ENCODE measurements at places on chromosomes 16 and 17. TPM values are rescaled to one million over a fixed set of nuclear protein-coding genes. Genes with fewer than 3 reads are reported as not detected.
A peak's percentile ranks its signal among the peaks of the same experiment; 100 is the strongest.

GRCh38 chr17:33642002-33642401 is 348.9 kb upstream of the ASIC2 start:
- H3K27me3 ChIP-seq = peaks cover 11% of the 10 kb centered on the region
- no peaks in the 10 kb centered on the region for H3K36me3 ChIP-seq
- no peak overlapping the region for H3K4me3 ChIP-seq
- DNase-seq = no peak
- H3K4me1 ChIP-seq = peaks cover 25% of the 10 kb centered on the region

DNA sequence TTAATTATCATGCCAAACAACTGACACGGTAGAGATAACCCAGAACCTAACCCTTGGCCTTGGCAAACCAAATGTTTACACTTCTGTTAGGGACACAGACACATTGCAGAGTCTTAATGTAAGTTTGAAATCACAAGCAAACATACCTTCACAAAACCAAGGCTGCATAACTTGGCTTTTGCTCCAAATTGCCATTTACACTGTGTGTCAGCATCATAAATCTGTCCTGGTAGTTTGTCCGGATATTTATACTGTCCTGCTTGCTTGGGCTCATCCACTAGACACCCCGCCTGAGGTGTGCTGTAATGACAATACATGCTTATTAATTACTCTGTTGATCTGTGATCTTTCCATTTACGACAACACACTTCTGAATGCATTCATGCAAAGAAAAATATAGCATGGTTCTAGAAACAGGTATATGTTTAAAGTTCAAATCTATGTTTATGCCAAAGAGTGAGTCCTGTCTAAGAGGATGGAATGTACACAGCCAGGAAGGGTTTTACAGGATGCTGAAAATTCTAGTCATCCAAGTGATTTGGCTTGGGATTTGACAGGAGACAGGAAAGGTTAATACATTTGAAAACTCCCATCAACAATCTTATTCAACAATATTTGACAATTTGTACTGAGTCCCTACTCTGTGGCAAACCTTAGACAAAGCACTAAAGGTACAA is 81.1 kb downstream of the ADAMTS18 start:
- H3K4me3 ChIP-seq = no peak overlapping the region
- no peaks in the 10 kb centered on the region for H3K27me3 ChIP-seq
- DNase-seq = no peak
- H3K27ac ChIP-seq = no peak overlapping the region

KRTAP1-4 gene
- total RNA-seq = not detected

- peaks cover 2% of the 10 kb centered on the region for H3K36me3 ChIP-seq
- H3K4me3 ChIP-seq = peak within 1 kb of the TSS; percentile 93
- peak within 1 kb of the TSS; percentile 100 for H3K27ac ChIP-seq
- no peaks in the 10 kb centered on the region for H3K27me3 ChIP-seq
Measured at GRCh38 chr17:44899074-44899782, at the start of gene EFTUD2. Gene EFTUD2 (minus strand): TSS chr17:44899445. CDS start chr17:44894521, 4,924 bp downstream.

CBX2 gene
- total RNA-seq = 95.4 TPM

TTC19 gene
- 40.3 TPM for total RNA-seq

DNA sequence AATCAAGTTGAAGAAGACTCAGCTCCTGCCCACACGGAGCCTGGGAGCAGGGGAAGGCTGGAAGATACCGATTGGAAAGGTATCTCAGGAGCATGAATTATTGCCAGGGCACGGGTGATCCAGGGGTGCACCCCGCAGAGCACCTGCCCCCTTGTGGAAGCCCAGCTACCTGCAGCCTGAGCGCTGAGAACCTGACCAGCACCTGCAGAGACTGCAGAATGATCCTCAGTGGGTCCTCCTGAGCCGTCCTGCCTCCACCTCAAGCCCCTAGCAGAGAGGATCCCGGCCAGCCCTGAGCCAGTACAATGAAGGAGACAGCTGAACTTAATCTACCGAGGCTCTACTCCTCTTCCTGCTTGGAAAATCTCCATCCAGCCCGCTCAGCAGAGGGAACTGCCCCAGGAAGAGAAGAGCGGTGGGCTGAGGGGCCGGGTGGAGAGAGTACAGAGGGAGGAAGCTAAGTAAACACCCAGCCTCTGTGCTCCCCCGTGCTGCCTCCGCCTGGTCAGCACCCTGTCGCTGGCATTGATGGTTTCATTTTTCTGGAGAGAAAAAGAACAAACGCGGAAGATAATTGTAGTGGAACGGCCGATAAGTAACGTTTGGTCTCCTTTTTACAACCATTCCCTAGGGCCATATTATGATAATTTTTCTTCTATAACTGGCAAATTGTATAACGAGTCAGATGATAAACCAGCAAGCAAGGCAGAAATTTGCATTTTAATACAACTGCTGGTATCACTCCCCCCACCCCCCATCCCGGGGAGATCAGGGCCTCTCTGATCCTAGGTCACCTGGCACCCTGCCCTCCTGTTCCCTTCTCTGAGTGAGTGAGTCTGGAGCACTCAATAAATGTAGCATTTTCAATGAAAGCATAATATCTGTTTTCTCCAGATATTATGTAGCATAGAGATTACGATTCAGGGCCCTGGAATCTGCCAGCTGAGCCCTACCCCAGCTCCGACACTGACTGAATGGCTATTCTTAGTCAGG is 204.5 kb upstream of the RPL38 start:
- no peak overlapping the region for H3K27ac ChIP-seq
- H3K36me3 ChIP-seq = no peaks in the 10 kb centered on the region
- H3K27me3 ChIP-seq = no peaks in the 10 kb centered on the region
- DNase-seq = peak; percentile 54

GRCh38 chr16:19419698-19420075 is 2.0 kb downstream of the TMC5 start:
- no peak overlapping the region for H3K4me3 ChIP-seq
- peaks cover 26% of the 10 kb centered on the region for H3K27me3 ChIP-seq
- H3K36me3 ChIP-seq = no peaks in the 10 kb centered on the region
- DNase-seq = no peak
- no peaks in the 10 kb centered on the region for H3K4me1 ChIP-seq

PYDC1 gene
- total RNA-seq = not detected

GLOD4 gene
- total RNA-seq = 114 TPM

- peaks cover 3% of the 10 kb centered on the region for H3K36me3 ChIP-seq
- no peak overlapping the region for H3K4me3 ChIP-seq
- no peaks in the 10 kb centered on the region for H3K27me3 ChIP-seq
- H3K27ac ChIP-seq = no peak overlapping the region
- no peak for DNase-seq
Measured at GRCh38 chr16:932831-933330, 37.9 kb downstream of the LMF1 start.

- no peaks in the 10 kb centered on the region for H3K36me3 ChIP-seq
- H3K27ac ChIP-seq = no peak overlapping the region
- DNase-seq = no peak
- H3K27me3 ChIP-seq = peaks cover 48% of the 10 kb centered on the region
- H3K4me1 ChIP-seq = peaks cover 33% of the 10 kb centered on the region
Measured at GRCh38 chr16:54366943-54367342, 80.4 kb upstream of the IRX3 start.

DNA sequence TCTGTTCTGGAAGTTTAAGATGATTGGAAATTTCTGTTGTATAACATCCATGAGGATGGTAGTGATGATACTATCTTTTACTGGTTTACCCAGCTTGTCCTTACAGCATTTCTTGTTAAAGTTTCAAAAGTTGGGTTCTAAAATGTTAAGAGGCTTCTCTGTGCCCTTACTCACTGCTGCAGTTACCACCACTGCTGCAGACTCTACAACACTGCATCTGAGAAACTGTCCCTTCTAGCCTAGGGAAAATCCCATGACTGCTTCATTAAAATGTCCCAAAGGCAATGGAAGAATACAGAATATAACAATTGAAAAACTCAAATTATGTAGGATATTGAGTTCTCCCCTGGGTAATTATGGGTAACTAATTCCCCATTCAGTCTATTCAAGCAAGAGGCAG is 3.8 kb upstream of the NSRP1 start:
- no peak overlapping the region for H3K27ac ChIP-seq
- no peaks in the 10 kb centered on the region for H3K27me3 ChIP-seq
- H3K4me3 ChIP-seq = peak overlapping the region; percentile 20

KRTAP9-8 gene
- not detected for total RNA-seq

MYH2 gene
- total RNA-seq = 0.05 TPM

DNA sequence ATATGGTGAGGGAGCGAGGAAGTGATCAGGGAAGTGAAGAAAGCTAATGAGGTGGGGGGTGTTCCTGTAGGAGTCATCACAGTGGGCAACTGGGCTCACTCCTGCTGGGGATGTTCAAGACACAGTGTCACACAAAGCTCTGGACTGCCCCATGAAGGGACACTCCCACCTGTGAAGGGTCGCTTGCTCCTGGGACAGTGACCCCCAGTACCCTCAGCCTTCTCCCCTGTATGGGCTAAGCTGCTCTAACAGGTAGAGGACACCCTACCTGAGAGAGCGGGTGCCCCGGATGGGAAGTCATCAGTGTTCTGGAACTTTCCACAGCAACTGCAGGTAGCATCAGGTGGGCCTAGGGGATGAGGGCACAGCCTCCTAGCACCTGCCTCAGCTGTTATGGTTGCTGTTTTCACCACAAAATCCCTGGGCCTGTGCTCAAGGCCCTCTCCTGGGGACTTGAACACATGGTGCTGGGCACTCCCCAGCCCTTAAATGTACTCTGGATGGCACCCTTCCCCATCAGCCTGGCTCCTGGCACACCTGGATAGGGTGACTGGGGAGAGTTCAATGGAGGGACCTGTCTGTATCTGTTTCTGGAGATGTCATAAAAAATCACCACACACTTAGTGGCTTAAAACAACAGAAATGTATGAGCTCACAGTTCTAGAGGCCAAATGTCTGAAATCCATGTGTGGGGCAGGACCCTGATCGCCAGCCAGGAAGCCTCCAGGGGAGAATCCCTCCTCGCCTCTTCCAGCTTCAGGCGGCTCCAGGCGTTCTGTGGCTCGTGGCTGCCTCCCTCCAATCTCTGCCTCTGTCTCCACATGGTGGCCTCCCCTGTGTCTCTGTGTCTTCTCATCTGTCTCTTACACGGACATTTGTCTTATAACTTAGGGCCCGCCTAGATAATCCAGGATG is 104.0 kb upstream of the CDH5 start:
- H3K27ac ChIP-seq = peak overlapping the region; percentile 76
- no peak for DNase-seq
- no peaks in the 10 kb centered on the region for H3K36me3 ChIP-seq
- no peak overlapping the region for H3K4me3 ChIP-seq
- H3K4me1 ChIP-seq = peaks cover 11% of the 10 kb centered on the region

- H3K4me1 ChIP-seq = no peaks in the 10 kb centered on the region
- H3K4me3 ChIP-seq = no peak overlapping the region
Measured at GRCh38 chr17:70405492-70406220, 236.3 kb downstream of the KCNJ2 start.

DNA sequence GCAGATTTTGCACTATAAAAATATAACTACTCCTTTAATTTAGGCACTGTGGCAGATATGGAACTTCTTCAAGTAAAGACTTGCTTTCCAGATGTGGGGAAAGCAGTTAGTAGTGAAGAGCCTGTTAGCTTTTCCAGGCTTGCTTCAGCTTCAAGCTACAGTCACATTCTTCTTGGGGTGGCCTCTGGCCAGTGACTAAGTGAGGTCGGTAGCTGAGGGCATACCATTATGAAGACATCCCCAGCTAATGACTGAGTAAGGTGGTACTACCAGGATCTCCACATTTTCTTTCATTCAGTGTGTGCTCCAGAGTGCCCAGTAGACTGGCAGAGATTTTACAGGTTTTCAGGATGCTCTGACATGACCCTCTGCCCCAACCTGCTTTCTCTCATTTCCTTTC is 167.1 kb upstream of the KIF2B start:
- H3K4me3 ChIP-seq = no peak overlapping the region
- no peaks in the 10 kb centered on the region for H3K27me3 ChIP-seq
- no peaks in the 10 kb centered on the region for H3K4me1 ChIP-seq

GRCh38 chr16:66926961-66927436 is 1.7 kb upstream of the RRAD start:
- H3K4me1 ChIP-seq = peaks cover 7% of the 10 kb centered on the region
- H3K4me3 ChIP-seq = peak overlapping the region; percentile 44
- no peak for DNase-seq
- H3K27me3 ChIP-seq = peaks cover 64% of the 10 kb centered on the region

- no peak for DNase-seq
- no peaks in the 10 kb centered on the region for H3K36me3 ChIP-seq
- H3K4me3 ChIP-seq = no peak overlapping the region
- H3K4me1 ChIP-seq = no peaks in the 10 kb centered on the region
- no peak overlapping the region for H3K27ac ChIP-seq
Measured at GRCh38 chr17:35889241-35889640, 9.1 kb upstream of the CCL5 start.

DNA sequence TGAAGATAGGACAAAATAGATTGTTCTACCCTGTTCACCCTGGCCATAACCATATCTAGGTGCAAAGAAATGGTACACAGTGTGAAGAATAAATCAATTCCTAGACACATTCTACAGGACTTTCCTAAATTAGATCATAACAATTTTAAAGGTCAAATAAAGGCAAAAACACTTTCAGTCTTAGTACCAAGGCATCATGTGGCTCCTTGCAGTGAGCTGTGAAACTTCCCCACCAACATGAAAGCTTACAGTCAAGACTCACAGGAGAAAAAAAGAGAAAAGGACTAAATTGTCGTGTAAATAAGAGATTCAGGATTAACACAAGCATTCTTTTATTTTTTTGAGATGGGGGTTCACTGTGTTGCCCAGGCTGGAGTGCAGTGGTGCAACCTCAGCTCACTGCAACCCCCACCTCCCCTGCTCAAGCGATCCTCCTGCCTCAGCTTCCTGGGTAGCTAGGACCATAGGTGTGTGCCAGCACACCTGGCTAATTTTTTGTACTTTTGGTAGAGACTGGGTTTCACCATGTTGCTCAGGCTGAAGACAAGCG is 14.2 kb downstream of the NSMCE1 start:
- no peaks in the 10 kb centered on the region for H3K27me3 ChIP-seq
- no peak for DNase-seq
- no peak overlapping the region for H3K27ac ChIP-seq
- no peak overlapping the region for H3K4me3 ChIP-seq
- H3K36me3 ChIP-seq = no peaks in the 10 kb centered on the region

DNA sequence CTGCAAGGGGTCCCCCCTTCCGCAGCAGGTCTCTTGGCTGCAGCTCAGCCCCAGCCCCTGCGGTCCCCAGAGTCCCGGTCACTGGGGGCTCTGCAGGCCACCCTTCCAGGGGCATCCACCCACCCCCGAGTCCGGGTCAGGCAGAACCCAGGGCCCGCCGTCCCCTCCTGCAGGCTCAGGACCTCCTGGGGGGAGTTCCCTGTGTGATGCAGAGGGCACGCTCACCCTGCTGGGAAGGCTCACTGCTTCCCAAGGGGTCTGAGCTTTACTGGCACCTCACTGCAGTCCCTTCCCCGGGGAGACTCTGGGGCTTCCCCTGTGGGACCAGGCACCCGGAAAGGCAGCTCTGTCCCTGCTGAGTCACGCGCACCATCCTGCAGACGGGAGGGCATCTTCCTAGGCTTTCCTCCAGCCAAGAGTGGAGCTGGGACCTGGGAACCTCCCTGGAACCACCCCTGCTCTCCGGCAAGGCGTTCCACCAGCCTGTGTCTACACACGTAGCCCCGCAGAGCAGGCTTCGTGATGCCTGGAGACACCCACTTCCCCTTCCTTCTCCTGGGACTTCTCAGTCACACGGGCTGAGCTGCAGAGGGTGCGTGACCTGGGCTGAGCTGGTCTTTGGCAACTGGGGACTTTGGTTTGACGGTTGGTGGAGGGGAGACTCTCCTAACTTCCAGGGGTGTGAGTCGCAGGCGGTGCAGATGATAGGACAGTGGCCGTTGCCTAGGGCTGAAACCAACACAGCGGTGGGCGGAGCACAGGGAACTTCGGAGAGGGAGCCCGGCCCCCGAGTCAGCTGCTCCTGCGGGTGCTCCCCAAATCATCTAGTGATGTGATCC is 23.4 kb downstream of the SLC25A10 start:
- no peak overlapping the region for H3K27ac ChIP-seq
- peaks cover 4% of the 10 kb centered on the region for H3K4me1 ChIP-seq
- H3K27me3 ChIP-seq = peaks cover 21% of the 10 kb centered on the region
- DNase-seq = no peak
- H3K4me3 ChIP-seq = no peak overlapping the region
- H3K36me3 ChIP-seq = no peaks in the 10 kb centered on the region

Measured in neural crest cell (in vitro differentiated cells).